Brain pericyte (primary cell): ENCODE measurements at places on chromosomes 16 and 17.
A peak's percentile ranks its signal among the peaks of the same experiment; 100 is the strongest.

DNA sequence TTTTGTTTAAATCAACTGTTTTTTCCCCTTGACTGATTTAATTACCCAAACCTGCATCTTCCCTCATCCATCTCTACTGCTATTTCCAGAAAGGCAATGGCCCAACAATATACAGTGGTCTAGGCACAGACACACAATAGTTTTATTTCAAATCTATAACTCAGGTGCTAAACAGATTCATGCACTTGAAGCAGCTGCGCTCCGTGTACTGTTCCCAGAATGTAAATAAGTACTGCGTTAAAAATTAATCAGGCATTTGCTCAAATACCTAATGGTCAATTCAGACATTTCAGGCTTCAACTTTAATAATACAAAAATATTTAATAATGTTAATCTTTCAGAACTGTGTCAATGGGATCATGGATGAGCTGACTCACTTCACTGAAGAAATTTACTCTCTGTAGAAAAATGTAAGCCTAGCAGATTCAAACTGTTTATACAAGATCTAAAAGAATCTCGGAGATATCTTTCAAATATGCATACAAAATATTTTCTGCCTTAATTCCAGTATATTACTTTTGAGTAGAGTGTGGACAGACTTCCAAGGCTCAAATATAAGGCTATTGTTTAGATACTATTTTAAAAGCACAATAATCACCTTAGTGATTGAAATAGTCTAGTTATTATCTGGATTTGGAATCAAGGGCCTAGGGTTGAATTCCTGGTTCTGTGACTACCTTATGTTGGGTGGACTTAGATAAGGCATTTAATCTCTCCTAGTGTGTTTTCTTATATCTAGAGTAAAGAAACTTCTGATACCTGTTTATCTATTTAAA lies 97.4 kb upstream of the PSMD7 start:
- no peak for DNase-seq

DNA sequence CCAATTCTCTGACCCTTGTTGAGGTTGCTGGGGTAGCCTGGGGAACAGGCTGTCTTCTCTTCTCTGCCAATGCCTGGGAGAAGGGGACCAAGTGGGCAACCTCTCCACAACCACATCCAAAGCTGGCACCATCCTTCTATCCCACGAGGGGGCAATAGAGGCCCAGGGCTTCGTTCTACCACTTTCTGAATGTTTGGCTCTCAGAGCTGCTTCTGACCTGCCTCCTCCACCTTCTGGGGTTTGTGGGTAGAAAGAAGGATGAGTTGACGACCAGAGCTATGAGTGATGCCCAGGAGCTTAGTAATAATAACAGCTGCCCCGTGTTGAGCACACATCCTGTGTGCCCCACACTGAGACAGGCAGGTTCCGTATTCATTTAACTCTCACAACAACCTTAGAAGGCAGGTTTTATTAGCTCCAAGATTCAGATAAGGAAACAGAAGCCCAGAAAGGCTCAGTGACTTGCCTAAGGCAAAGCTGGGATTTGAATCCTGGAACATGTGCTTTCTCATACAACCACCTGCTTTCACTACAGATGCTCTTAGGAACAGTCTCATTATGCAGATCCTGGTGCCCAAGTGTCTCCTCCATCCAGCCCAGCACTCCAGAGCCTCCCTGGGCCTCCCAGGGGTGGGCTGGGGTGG lies 11.1 kb downstream of the TSPOAP1 start:
- DNase-seq, result no peak

DNA sequence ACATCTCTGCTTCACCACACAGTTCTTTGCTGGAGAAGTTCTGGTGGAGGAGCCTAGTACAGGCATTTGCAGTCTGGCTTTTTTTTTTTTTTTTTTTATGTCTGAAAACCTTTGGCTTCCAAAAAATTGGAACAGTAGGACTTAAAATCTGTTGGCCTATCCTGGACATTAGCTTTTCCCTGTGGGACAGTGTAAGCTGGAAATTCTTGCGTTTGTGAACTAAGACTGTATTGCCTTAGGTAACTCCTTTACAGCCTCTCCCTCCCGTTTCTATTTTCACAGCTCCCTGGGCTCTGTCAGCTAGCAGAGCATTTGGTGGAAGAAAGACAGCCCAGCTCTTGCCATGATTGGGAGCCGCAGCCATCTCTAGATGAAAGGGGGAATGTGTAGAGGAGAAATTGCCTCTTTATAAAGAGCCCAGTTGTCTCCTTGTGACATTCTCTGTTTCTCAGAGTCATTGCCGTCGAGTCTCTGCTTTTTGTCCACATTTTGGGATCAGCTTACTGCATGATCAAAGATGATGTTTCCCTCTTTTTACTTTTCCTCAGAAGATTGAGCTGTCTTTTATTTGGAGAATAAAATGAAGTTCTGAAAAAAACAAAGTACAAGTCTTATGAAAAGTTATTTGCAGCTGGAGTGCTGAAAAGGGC lies 227.5 kb downstream of the SPECC1 start:
- DNase-seq, result no peak

DNA sequence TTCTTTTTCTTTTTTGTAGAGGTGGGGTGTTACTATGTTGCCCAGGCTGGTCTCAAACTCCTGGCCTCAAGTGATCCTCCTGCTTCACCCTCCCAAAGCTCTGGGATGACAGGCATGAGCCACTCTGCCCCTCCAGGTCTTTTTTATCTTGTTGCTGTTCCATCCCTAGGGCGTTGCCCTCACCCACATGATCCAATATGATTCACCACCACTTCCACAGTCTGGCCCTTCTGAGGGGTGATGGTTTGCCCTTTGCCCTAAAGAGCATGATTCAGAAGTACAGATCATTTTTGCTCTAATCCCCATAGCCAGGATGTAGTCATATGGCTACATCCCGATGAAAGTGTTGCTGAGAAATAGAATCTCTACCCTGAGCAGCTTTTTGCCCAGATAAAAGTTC lies 18.8 kb downstream of the STX4 start:
- no peak for DNase-seq

GRCh38 chr17:42618442-42619150 lies 9.1 kb downstream of the TUBG1 start:
- no peak for DNase-seq

- no peak for DNase-seq
Observed at GRCh38 chr17:43581613-43582012, 35.5 kb upstream of the ETV4 start.

DNA sequence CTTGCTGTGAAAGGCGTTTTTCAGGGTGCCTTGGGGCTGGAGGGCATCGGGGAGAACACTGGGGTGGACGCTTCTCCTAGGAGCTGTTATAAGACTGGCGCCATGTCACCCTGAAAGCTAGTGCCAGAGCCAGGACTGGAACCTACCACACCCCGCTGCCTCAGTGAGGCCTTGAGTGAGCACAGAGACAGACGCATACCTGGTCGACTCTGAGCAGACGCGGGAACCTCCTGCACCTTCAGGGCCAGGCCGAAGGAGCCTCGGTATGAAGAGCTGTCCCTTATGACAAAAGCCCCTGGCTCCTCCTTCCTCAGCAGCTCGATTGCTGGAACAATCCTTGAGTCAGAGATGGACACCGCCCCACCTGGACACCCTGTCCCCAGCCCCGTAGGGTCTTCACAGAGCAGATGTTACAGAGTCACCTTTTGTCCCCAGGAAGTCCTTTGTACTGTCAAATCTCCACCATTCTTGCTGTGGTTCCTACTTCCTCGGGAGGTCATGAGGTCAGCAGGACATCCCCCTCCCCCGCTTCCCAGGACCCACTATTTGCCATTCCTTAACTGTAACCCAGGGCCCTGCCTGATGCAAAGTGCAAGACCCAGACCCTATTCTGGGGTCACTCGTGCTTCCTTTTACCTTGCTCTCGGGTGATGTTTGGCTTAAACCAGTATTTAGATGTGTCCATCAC lies 17.0 kb downstream of the TNS4 start:
- no peak for DNase-seq

DNA sequence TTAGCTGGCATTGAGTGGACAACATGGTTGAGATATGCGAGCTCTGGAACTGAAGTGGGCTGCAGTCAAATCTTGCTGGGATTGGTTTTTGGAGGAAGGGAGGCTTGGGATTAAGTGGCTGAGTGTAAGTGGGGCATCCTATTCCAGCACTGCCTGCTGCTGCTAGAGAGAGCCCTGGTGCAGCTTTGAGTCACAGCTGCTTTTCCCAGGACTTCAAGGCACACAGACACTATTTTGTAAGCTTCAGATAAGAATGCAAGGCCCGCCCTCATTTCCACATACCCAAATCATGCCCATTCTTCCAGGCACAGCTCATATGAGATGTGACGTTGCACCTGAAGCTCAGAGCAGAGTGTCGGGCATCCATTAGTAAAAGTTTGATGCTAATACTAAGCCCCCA lies 10.2 kb upstream of the MAF start:
- DNase-seq, result no peak

- peak; percentile 82 for DNase-seq
Observed at GRCh38 chr17:41548844-41549595, 20.9 kb upstream of the KRT19 start.

DNA sequence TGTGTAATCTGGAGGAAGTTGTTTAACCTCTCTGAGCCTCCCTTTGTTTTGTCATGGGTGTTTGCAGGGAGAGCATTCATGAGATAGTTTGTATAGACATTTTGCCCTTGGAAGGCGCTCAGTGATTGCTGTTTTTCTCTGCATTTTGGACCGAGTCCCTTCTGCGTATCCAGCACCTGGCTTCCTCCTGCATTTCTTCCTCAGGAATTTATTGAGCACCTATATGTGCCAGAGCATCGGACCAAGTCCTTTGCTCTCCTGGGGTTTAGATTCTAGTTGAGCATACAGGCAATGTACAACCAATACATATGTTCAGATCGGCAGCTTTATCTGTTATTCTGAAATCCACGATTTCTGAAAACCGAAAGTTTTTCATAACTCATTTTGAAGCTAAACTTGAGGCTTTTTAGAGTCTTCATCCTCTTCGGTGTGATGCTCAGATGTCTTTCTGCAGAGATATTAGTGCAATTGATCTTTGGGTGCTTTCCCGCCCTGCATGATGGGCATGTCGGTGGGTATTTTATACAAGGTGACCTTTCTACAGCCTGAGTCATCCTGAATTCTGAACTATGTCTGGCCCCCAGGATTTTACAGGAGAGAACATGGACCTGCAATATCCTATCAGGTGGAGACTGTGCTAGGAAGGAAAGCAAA lies 4.1 kb downstream of the IL4R start:
- no peak for DNase-seq

GRCh38 chr17:72183194-72183685 lies 62.4 kb downstream of the SOX9 start:
- no peak for DNase-seq

- DNase-seq, result no peak
Observed at GRCh38 chr17:1304522-1304921, 25.1 kb downstream of the TRARG1 start.

- no peak for DNase-seq
Observed at GRCh38 chr16:85610446-85611193, 2.5 kb upstream of the GSE1 start.
